Stimulated activated CD8-positive, alpha-beta memory T cell treated with anti-CD3 and anti-CD28 coated beads, Interleukin-4, amount 100 ng/mL, for 4 hours (primary cell): ENCODE measurements at places on chromosomes 3 and 15.
A peak's percentile ranks its signal among the peaks of the same experiment; 100 is the strongest.

GRCh38 chr3:28564211-28564610, 215.6 kb upstream of the AZI2 start:
- DNase-seq: no peak

DNA sequence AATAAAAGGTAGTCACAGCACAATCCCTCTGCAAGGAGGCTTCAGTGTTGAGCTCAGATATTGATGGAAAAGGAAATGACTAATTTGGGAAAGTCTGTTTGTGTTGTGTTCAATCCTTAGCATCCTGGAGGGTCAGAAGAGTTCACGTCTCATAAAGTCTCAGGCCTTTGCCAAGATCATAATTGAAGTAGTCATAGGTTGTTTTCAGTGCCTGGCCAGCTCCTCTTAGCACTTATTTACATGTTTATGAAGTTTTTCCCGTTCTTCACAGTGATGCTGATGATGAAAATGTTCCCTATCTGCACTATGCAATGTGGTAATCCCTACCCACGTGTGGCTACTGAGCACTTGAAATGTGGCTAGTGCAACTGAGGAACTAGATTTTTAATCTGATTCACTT, 61.6 kb upstream of the TGFBR2 start:
- DNase-seq: no peak

DNA sequence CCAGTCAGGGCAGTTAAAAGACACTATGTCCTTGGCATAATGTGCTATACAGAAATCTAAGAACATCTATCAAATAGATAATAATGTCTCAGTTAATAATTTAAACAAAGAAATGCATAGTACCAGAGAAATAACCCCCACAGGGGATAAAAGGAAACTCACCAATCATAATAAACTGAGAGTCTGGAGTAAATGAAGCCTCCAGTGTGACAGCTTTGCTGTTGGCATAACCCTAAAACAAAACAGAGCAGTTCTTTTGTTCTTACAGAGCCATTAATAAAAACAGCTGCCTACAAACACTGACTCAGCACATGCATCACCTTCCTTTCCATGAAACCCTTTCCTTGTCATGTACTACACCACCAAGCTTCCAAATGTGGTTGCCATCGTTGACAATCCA, 13.5 kb downstream of the PPM1M start:
- DNase-seq: no peak

DNA sequence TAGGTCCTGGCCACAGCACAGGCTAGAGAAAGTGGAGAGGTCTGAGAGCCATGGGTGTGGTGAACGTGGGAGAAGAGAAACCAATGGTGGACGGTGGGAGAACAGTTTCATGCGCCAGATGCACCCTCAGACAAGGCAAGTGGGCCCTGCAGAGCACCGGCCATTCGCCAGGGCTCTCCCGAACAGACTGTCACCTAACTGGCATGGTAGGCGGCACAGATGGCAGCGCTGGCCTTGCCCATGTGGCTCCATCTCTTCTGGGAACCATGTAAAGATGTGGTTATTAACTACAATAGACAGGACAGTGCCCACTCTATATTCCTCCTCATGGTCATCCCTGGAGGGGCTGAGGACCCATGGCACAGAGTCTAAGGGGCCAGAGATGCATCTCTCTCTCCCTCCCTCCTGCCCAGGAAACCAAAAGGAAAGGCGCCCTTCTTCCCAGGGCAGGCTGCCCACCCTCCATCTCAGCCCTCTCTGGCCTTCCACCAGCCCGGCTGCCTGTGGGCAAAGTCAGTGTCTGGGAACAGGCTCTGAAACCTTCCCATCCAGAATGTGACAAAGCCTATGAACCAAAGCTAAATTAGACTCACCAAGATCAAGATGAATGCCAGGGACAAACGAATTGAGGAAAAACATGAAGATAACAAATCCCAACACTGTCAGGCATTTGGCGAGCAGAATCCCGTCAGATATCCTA, 147.8 kb downstream of the OCA2 start:
- DNase-seq: no peak

DNA sequence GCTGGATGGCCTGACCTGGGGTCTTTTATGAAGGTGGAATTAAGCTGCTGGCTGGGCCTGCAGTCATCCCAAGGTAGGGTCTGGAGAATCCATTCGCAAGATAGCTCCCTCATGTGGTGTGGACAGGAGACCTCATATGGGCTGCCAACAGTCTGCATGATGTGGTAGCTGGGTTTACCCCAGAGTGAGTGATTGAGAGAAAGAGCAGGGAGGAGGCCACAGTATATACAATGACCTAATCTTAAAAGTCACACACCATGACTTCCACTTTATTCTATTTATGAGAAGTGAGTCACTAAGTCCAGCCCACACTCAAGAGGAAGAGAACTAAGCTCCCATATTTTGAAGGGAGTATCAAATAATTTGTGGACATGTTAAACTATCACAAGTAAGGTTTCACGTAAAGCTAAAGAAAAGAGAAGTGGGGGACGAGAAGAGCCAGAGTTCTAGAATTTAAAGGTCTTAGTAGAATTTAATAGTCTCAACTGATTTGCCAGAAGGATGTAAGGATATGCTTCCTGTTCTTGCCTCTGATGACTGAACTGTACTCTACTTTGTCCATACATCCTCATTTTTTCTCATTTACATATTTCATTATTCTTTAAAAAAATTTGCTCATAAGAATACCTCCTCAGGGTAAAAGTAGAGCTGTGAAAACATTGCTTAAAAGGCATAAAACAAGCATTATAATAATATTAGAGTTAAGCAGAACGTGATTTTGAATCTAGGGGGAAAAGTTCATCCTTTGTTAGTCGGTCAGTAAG, 184.4 kb downstream of the PEX5L start:
- no peak for DNase-seq

DNA sequence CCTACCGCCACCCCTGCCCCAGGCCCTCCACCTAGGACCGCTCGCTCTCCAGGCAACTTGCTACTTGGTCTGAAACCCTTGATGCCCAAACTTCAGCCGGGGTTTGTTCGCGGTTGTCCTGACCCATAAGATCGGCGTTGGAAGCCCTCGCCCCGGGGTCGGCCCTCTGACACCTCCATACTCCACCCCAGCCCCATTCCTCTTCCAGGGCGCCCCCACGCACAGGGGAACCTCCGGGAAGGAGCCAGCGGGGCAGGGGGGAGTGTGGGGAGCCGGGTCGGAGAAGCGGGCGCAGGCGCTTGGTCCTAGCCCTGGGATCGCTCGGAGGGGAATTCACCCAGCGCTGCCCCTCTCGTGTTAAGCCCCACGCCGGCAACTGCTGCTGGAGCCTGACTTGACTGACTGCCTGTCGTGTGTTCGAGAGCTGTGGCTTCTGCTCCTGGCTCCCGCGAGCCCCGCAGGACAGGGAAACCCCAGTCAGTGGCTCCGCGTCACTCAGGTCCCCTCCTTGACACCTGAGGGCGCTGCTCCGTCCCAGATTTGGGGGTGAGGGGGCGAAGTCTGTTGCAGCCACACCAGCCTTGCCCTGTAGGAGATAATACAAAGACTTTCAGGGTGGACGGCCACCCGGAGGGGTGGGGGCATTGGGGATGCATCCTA, 675 bp downstream of the RYR3 start:
- DNase-seq: no peak

DNA sequence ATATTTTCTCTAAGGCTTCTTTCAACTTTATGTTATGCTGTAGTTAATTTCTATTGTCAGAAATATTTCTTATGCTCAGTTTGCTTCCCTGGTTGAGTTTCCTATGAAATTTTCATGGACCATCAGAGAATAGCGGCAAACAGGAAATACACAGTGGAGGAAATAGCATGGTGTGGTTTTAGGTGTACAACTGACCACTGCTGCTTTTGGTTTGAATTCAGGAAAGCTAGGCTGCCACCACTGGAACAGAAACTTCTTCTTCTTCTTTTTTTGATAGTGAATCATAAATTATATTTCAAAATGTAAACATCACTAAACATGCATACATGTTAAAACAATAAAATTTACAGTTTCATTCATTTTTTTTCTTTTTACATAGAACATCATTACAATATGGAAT, 316.6 kb upstream of the TGFBR2 start:
- DNase-seq: no peak

- DNase-seq: no peak
Observed at GRCh38 chr15:46383978-46384377, 749.1 kb downstream of the SQOR start.

- DNase-seq: no peak
Observed at GRCh38 chr3:129950318-129951046, 24.0 kb upstream of the TRH start.

DNA sequence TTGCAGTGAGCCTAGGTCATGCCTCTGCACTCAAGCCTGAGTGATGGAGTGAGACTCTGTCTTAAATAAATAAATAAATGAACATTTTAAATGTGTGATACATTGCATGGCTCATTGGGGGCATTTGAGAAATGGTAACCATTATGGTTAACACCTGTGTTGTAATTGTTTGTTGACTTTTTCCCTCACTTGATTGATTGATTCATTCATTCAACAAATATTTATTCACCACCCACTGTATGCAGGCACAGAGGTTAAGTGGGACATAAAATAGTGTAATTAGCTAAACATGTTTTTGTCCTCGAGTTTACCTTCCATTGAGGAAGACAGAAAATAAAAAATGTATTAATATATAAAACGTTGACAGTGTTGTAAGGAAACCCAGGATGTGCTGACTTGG, 127.1 kb upstream of the ANKRD28 start:
- DNase-seq: no peak

DNA sequence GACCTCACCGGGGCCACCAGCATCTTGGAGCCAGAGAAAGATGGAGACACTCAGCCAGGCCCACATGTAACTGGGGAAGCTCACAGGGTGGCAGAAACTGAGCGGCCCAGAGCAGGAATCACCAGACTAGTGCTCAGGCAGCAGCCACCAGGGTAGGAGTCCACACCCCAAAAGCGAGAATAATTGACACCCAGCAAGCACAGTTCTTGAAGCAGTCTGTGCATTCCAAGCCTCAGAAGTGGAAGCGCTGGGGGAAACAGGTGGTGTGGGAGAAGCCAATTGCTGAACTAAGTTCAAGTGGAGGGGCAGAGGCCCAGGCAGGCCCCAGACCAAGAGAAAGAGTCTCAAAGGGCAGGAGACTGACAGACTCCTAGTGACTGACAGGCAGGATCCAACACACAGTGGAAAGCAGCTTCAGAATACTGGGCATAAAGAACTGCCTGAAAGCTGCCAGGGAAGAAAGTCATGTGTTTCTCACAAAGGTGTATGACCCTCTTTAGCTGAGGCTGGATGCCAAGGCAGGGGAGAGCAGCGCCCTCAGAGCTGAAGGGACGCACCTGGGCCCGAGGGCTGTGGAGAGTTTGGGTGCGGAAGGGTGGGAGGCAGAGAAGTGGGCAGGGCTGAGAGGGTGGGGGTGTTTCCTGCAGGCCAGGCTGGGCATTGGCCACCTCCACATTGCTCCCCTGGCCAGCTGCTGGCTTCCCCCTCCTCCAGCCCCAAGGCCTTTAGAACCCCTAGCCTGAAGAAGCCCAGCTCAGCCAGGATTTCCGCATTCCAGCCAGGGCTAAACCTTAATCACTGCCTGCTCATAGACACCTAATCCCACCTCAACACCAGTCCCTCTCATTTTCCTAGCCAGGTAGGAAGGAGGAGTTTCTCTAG, 7.7 kb downstream of the NT5DC2 start:
- no peak for DNase-seq

GRCh38 chr3:78613421-78613879, 1154.3 kb downstream of the ROBO1 start:
- DNase-seq: no peak

DNA sequence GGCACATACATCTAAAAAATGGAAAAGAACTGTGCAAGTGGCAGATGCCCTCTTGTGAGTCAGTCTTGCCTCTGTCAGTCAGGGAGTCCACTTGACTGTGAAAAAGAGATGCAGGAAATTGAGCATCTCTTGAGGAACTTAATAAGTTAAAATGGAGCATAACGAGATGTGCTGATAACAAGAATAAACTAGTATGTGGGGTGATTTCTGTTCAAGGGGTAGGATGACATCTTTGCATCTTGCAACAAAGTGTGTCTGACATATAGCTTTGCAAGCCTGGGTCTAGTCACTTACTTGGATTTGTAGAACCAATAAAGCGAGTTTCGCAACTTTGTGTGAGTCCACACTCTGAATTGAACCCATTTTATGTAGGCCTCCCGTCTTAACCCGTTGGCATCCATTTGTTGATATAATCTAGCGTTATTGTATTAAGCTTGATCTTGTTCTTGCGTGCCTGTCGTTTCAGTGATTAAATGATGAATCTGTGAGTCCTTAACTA, 2.2 kb downstream of the USP3 start:
- no peak for DNase-seq

GRCh38 chr3:64359735-64360134, 134.5 kb upstream of the PRICKLE2 start:
- DNase-seq: no peak

- DNase-seq: no peak
Observed at GRCh38 chr3:138271189-138271794, 58.4 kb downstream of the NME9 start.

- no peak for DNase-seq
Observed at GRCh38 chr3:54954521-54954920, 26.7 kb upstream of the LRTM1 start.

- DNase-seq: no peak
Observed at GRCh38 chr3:196177967-196178366, 33.2 kb downstream of the ZDHHC19 start.

GRCh38 chr3:75886971-75887526, 101.7 kb upstream of the ZNF717 start:
- no peak for DNase-seq

DNA sequence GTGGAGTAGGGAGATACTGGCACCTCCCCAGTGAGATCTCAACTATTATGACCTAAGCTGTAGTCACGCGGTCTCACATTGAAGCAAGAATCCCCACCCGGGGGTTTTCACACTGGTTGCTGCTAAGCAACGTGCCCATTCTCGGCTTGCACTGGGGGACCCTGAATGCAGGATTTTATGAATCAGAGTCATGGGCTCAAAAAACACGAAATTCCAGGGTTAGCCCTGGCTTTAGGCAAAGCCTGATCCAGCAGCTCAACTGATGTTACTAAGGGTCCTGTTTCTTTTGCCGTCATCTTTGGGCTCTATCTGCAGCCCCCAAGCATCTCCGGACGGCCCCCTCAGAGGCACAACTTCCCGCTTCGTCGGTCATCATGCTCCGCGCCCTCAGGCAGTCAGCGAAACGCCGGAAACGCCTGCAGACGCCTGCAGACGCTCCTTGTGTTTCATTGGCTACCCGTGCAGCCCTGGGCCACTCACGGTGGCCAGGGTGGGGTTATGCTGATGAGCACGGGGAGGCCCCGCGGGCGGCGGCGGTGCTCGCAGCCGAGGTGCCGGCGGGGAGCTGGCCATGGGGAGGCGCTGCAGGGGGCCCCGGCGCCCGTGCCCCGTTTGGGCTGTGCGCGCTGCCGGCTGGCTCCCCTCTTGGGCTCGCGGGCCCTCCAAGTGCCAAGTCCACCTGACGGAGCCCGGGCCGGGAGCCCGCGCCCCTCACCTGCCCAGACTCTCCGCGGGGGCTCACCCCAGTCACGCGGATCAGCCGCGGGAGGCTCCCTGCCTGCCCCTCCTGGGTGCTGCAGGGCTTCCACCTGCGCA, 25.8 kb downstream of the EFCC1 start:
- peak; percentile 83 for DNase-seq

- no peak for DNase-seq
Observed at GRCh38 chr3:42189001-42189460, 77.0 kb downstream of the CCK start.
